ENCODE measurements at places on chromosomes 3 and 15.
A peak's percentile ranks its signal among the peaks of the same experiment; 100 is the strongest.

DNA sequence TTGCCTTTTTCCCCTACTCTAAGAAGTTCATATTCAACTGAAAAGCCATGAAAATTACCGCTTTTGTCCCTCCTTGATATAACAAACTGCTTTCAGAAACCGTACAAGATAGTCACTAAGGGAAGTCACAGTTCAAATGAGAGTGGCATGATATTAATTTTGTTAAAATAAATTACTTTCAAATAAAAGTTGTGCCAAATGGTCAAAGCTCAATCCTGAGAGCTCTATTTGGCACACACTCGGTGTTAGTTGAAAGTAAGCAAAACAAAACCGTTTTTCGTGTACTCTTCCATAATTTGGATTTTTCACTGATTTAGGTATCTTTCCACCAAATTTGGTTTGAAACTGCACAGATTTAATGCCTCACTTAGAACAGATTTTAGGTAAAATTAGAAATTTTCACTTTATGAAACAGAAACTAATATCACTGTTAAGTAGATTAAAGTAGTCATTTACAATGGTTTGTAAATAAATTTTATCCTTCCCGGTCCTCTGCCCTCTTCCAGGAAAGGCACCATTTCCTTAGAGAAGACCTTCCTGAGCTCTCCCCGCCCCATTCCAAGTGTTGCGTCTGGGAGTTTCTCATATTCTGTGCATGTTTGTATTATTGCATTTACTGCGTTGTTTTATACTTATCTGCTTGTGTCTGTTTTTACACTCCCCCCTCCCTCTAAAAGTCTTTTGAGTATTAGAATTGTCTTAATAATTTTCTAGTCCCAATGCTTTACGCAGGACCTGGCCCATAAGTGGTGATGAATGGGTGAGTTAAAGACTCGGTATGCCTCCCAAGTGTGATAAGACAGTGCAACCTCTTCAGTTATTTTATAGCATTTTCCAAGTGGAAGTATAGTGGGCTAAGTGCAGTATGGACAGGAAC is 853 bp downstream of the TCAIM start:
- no peak for DNase-seq

- no peak for DNase-seq
Measured at GRCh38 chr3:43477600-43477999, 144.2 kb downstream of the ANO10 start.

- no peak for DNase-seq
Measured at GRCh38 chr15:53837263-53837662, 77.8 kb upstream of the WDR72 start.

DNA sequence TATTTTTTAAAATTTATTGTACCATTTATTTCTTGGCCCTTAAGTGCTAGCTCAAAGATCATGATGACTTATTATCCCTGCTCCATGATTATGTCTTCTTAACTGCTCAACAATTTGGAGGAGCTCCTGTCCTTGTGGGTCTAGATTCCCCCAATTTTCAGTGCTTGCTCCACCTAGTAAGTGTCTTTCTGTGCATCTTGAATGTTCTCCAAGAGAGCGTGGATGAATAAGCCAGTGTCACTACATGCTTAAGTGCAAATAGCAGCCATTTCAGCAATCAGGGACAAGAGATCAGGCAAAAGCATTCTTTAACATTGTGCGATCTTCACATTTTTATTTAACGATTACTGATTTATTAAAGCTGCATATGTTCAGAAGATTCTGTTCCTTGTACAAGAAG is 99.4 kb downstream of the ALCAM start:
- no peak for DNase-seq

DNA sequence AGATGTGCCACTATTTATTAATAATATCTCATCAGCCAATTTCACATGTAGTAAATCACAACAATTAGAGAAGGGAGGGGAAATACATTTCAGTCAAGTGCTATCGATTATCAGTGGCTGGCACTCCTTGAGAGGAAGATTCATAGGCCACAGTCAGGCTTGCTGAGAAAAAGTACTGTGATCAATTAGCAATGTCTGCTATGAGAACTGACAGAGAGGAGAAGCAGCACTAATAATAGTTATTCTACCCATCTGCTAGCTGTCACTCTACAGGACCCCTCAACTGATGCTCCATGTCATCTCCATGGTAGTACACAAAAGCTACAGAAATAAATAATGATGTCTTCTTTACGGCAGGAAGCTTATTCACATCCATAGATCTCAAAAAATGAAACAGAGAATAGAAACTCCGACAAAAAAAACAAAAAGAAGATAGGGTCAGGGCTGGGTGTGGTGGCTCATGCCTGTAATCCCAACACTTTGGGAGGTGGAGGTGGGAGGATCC is 351.3 kb downstream of the FOXP1 start:
- no peak for DNase-seq

GRCh38 chr15:49148298-49148697 is 7.1 kb downstream of the COPS2 start:
- no peak for DNase-seq

DNA sequence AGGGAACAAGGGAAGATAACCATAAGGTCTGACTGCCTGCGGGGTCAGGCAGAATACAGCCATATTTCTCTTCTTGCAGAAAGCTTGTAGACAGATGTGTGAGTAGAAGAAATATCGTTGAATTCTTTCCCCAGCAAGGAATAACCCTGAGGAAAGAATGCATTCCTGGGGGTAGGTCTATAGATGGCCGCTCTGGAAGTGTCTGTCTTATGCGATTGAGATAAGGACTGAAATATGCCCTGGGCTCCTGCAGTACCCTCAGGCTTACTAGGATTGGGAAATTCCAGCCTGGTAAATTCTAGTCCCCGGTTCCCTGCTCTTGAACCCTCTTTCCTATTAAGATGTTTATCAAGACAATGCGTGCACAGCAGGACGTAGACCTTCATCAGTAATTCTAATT is 15.8 kb upstream of the SST start:
- DNase-seq = no peak

DNA sequence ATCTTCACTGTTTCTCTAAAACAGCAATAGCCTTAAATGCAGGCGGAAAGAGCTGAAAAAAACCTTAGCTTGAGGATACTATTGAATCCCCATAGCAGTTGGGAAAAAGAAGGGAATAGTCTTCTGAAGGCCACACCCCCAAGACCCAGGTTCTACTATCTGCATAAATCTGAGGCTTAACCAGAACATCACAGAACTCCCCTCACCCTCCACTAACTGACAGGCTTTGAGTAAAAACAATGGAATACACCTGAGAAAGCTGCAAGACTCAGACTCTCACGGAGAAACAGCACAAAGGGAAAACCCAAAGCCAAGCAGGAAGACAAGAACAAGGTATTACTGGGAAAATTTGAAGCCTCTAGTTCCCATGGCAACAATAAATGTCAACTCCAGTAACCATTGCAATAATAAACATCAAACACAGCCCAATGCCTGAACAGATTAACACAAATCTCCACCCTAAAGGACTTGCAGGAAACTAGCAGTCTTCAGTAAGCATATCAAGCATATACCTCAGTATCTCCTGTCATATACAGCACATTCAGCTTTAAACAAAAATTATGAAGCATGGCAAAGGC is 56.4 kb downstream of the TMCC1 start:
- DNase-seq = no peak

DNA sequence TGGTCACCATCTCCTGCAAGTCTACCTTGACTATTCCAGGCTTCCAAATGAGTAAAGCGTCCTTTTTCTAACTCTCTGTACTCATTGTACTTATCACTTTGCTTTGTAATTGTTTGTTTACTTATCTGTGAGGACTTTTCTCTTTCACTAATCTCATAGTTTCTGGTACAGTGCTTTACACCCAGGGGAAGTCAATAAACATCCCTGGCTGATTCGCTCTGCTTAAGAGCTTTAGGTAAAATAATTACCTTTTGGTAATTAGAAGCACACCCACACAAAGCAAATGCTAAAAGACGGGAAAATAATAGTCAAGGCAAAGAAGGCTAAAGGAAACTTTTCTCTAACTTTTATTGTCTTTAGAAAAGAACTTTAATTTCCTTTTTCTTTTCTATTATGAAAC is 466.9 kb upstream of the ROBO1 start:
- no peak for DNase-seq

DNA sequence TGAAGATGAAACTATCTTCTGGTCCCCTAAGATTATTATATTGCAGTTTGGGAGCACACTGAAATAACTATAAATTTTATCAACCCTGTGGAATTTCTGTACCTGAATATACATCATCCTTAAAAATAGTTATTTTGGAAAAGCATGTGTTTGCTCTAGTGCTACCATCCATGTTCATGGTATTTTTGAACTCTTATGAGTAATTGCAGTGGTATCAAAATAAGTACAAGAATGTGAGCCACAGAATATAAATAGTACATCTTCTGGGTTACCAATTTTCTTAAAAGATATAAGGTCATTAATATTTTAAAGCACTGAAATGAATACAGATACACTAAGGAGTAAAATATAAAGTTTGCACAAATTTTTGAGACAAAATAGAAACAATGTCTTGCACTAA is 206.5 kb downstream of the CBLB start:
- DNase-seq = no peak

- DNase-seq = no peak
Measured at GRCh38 chr3:172877011-172877410, 126.5 kb downstream of the ECT2 start.

DNA sequence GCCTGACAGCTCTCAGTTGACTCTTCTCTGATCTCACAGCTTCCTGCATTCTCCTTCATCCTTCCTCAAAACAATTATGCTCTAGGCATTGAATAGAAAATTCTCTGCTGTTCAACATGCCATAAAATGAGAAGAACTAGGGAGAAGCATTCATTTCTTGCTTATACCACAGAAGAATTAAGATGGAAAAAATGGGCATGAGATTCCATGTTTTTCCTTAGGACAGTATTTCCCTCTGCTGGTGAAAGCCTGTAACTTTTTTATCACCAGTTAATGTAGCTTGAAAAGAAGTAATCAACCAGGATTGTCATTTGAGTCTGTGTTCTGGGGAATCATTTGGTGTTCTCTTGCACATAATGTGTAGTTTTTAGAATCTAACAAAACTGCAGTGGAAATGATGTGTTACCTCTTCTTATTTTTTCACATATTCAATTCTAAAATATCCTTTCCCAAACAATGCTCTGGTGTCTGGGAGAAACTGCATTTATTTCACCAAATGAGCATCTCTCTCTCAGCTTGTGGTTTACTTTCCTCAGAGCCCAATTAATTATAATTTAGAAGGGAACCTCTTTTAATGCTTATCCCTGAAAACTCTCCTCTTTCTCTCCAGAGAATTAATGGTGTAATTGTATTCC is 92.8 kb upstream of the DCBLD2 start:
- peak; percentile 54 for DNase-seq

DNA sequence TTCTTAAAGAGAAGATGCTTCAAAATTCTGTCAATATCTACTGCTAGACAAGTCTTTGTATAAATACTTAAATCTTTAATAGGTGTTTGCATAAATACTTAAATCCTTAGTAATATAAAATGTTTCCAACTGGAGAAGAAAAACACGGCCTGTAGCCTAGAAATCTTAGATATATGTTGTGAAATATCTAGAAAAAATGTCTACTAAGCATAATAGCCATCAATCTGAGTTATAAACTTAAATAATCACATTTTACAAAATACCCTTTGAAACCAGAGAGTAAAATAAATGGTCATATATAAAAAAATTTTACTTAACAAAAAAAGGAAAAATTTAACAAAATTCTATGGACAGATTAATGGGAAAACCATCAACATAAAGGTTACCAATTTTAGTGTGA is 73.9 kb downstream of the PLOD2 start:
- DNase-seq = no peak

DNA sequence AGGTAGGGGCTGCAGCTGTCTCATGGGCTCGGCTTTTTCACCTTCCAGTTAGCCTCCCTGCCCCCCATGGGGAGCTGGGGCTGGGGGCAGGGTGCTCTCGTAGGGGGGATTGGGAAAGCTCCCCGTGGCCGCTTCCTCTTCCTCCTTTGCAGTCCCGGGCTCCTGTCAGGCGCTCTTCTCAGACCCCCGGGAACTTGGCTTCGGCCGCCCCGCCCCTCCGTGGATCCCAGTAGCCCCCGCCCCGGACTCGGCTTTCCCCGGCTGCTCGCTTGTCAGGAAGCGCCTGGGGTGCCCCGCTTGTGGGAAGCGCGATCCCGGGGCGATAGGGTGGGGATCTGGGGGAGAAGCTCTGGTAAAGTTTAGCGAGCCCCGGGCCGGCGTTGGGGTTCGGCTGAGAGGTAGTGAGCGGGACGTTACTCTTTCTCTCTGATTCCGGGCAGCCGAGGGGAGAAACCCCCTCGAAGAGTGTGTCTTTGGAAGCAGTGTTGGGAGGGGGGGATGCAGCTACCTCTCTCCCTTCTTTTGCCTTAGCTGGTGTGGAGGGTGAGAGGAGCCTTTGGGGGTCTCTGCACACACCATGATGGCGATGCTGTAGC is 611 bp downstream of the PIAS1 start:
- peak; percentile 71 for DNase-seq

DNA sequence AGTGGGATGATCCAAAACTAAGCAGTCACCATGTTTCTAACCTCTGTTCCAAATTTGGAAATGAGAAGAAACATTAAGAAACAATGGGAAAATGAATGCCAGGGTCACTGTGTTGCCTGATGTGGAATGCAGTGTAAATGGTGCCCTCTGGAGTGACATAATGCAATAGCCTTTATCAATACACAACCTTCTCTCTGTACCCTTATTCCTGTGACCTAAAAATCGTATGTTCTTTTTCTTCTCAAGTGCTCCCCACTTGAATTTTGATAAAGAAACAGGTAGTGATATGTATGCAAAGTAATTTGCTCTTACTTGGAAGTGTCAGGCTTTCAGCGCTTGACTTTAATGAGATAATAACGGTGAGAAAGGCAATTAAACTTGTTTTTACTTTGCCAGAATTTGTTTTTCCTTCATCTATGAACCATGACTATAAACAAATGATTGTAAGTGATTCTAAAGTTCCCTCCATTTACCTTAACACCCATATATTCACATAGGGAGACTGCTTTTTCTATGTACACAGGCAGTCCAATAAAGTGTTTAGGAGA is 145.8 kb upstream of the THRB start:
- peak; percentile 67 for DNase-seq

- no peak for DNase-seq
Measured at GRCh38 chr15:71508081-71508682, 302.2 kb upstream of the NR2E3 start.

GRCh38 chr3:177827511-177828207 is 630.4 kb upstream of the TBL1XR1 start:
- no peak for DNase-seq

- no peak for DNase-seq
Measured at GRCh38 chr15:46996359-46996758, 720.9 kb upstream of the SEMA6D start.

DNA sequence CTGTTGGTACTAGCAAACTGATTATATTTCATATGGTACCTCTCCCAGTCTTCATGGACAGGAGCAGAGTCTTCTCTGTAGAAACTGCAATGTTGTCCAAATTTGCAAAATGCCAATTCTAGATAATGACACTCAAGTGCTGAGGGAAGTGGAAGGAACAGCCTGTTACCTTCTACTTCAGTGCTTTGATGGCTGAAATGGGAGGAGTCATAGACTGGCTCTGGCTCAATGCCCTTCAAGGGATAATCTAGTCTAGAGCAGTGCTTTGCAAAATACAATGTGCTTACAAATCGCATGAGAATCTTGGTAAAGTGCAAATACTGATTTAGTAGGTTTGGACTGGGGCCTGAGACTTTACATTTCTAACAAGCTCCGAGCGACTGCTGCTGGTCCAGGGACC is 51.7 kb upstream of the ACP3 start:
- no peak for DNase-seq

- DNase-seq = no peak
Measured at GRCh38 chr3:151297429-151297828, 19.1 kb upstream of the P2RY14 start.

GRCh38 chr3:55911266-55911665 is 424.2 kb upstream of the WNT5A start:
- no peak for DNase-seq

- no peak for DNase-seq
Measured at GRCh38 chr3:38545550-38545949, 49.4 kb downstream of the EXOG start.

Data from OCI-M1 (cell line).